ENCODE measurements at places on chromosomes 12 and 14.

- no peak for DNase-seq
These were observed 9.2 kb downstream of the RAB21 start for GRCh38 chr12:71763677-71764379.

GRCh38 chr12:121252712-121253345 is 42.9 kb downstream of the P2RX4 start:
- DNase-seq: no peak

GRCh38 chr12:46391630-46392029 is 19.1 kb upstream of the SLC38A2 start:
- DNase-seq: no peak

DNA sequence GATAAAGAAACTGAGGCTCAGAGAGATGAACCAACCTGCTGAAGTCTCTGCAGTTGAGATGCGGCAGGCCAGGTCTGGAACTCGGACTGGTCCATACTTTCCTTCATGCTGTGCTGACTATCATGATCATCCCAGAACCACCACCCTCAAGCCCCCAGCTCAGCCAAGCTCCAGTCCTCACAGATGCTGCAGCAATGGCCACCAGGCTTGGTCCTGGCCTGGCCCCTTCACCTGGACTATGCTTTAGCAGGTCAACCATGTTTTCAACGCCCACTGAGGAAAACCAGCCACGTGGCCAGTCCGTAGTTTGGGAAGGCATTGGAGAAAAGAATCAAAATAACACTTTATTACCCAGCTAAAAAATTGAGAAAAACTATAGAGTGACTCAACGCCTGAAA is 1.4 kb downstream of the GPR68 start:
- DNase-seq: no peak

DNA sequence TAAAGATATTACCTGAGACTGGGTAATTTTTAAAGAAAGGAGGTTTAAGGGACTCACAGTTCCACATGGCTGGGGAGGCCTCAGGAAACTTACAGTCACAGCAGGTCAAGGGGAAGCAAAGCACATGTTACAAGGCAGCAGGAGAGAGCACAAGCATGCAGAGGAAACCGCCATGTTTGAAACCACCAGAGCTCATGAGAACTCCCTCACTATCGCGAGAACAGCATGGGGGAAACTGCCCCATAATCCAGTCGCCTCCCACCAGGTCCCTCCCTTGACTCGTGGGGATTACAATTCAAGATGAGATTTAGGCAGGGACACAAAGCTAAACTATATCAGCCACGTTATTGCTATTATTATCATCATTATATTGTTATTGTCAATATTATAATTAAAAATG is 138.7 kb downstream of the RIMBP2 start:
- DNase-seq: no peak

DNA sequence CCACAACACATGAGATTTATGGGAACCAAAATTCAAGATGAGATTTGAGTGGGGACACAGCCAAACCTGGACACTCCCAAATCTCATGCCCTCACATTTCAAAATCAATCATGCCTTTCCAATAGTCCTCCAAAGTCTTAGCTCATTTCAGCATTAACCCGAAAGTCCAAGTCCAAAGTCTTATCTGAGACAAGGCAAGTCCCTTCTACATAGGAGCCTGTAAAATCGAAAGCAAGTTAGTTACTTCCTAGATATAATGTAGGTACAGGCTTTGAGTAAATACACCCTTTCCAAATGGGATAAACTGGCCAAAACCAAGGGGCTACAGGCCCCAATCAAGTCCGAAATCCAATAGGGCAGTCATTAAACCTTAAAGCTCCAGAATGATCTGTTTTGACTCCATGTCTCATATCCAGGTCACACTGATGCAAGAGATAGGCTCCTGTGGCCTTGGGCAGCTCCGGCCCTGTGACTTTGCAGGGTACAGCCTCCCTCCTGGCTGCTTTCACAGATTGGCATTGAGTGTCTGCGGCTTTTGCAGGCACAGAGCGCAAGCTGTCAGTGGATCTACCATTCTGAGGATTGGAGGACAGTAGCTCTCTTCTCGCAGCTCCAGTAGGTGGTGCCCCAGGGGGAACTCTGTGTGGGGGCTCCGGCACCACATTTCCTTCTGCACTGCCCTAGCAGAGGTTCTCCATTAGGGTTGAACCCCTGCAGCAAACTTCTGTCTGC is 60.1 kb downstream of the LRIG3 start:
- DNase-seq: no peak

DNA sequence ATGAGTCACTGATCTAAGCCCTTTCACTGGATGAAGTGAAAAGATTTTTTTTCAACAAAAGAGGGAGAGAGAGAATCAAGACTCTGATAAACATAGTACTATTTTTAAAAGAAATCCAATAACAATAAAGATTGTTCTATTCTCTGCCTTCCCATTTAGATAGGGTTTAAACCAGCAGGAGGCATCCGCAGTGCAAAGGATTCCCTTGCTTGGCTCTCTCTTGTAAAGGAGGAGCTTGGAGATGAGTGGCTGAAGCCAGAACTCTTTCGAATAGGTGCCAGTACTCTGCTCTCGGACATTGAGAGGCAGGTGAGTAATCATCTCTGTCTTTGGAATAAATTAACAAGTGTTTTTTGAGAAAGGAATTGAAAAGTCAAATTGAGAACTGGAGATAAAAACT is 124.9 kb downstream of the DERA start:
- DNase-seq: no peak

- no peak for DNase-seq
These were observed 1541.7 kb upstream of the FLRT2 start for GRCh38 chr14:83988275-83988674.

DNA sequence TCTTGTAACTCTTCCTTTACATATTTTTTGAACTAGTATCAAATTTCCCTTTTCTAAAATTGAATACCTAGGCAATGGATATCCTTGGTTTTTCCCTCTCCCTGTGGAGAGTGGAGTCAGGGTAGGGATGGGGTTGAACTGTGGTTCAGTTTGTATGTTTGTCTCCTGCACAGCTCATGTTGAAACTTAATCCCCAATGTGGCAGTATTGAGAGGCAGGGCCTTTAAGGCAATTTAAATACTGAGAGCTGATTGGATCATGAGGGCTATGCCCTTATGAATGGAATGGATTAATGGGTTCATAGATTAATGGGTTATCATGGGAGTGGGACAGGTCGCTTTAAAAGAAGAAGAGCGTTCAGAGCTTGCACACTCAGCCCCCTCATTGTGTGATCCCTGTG is 127.2 kb upstream of the RGS6 start:
- no peak for DNase-seq

GRCh38 chr12:63895841-63896240 is 51.3 kb downstream of the SRGAP1 start:
- DNase-seq: no peak

DNA sequence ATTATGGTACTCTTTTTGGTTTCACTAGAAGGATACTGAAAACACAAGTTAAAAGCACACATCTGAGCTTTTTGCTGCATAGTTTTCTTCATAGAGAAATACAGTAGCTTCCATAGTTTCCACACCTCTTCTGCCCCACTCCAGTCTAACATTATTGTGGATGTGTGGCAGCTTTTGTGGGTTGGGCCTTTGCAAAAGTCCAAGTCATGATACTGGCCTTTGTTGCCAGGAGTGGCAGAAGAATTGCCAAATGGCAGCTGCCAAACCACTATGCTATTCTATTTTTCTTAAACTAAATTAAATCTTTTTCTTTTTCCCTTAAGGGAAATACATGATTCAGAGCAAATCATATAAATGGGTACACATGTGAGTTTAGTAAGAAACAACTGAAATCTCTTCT is 114.8 kb downstream of the PLEKHA5 start:
- DNase-seq: no peak

DNA sequence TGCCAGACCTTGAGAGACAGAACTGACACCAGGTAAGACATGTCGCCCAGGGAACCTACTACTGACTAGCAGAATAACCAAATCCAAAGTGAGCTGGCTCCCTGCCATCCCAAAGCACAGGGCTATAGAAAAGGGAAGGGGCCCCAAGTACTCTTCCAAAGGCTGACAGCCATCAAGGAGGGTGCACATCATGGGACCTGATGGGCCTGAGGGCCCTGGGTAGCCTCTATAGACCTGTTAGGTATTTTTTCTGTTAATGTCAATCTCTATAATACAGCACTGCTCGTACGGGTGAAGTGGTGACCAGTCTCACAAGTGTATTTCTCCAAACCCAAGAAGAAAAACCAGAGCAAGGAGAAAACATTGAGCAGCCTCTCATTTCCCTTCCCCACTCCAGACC is 171.6 kb downstream of the ITPR2 start:
- DNase-seq: no peak

GRCh38 chr12:127515941-127516340 is 751.0 kb upstream of the TMEM132C start:
- DNase-seq: no peak

DNA sequence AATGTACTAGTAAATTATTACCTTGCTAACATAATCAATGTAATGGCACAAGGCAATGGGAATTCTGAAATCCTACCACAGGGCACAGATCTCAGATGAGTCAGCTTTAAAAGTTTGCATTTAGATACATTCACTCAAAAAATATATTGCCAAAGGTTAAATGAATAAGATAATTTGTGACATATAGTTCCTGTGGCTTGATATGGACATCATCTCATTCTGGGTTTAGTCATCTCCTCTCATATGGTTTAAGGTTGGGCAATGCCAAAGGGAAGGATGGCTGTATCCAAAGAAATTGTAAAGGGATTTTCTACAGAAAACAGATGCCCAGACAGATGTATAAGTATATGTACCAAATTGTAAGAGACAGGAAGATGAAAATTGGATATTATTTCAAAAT is 1065.0 kb downstream of the LRFN5 start:
- DNase-seq: no peak

- DNase-seq: no peak
These were observed 462 bp downstream of the KNTC1 start for GRCh38 chr12:122527478-122527944.

DNA sequence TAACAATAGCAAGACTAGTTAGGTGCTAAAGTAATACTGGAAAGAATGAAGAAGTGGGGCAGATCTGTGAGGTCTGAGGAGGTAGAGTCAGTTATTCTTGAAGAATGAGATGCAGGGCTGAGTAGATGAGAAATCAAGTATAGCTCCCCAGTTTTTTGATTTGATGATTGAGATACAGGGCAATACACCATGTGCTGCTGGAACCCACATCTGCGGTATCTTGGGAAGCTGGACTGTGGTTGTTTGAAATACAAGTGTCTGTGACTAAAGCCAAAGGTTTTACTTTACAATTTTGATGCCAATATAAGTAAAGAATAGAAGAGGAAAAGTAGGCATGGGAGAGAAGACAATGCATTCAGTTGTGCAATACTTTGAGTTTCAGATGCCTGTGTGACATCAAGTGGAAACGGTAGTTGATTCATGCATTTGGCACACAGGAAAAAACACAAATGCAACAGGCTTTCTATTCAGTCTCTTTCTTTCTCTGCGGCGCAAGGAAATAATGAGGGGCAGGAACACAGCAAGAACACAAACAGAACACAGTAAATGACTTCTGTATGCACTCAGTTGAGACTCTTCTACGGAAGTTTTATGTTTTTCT is 190.2 kb upstream of the SLC38A2 start:
- no peak for DNase-seq

GRCh38 chr12:86230516-86231146 is 25.6 kb downstream of the MGAT4C start:
- DNase-seq: no peak

- no peak for DNase-seq
These were observed 40.9 kb downstream of the TSHR start for GRCh38 chr14:80996049-80996901.

DNA sequence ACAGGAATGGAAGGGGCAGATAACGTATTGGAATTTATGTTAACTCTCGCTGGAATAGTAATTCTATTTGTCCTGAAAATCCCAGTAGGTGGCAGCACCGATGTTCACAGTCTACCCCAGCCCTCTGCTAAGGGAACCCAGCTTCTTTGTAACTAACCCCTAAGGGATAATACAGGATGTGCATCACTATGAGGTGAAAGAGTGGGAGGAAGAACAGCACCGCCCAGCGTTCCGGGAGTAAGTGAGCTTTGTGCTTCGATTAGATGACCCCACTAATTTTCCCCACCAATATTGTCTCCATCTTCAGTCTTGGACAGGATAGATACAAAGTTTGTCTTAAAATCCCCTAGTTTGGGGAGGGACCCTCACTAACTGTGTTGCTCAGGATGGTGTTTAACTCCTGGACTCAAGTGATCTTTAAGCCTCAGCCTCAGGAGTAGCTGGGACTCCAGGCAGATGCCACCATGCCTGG is 2.7 kb downstream of the SLC2A3 start:
- no peak for DNase-seq

GRCh38 chr12:70196811-70197281 is 46.4 kb upstream of the CNOT2 start:
- no peak for DNase-seq

DNA sequence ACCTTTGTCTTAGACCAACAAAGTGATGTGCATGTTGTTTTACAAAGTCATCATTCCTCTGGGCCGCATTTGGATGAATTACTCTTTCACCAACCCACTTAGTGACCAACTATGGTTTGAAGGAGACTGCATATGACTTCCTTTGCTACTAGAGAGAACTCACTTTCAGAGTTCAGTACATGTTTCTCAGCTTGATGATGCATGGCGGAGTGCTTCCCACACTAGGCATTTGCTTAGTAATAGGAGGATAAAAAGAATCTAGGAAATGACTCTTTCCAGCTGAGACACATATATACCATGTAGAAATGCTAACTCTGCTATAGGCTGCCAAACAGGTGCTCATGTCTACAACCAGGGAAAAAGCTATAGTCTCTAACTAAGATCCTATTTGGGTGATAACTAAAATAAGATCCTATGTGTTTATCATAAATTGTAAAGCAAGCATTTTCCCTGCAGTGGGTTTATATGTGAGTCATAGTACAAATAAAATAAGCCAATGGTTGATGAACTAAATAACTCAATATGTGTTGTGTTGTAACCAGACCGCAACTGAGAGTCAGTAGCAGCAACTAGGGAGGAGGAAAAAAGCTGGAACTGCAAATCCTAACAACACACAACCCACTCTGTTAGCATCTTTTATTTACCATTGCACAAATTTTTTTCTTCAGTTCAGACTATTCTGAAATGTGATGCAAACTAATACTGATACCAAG is 87.2 kb downstream of the TSPAN8 start:
- no peak for DNase-seq

GRCh38 chr14:77264466-77265186 is 6.4 kb downstream of the NGB start:
- no peak for DNase-seq

- DNase-seq: no peak
These were observed 277.5 kb upstream of the TBX3 start for GRCh38 chr12:114961491-114961890.

GRCh38 chr12:6068227-6068626 is 56.2 kb downstream of the VWF start:
- no peak for DNase-seq

All from stimulated activated CD8-positive, alpha-beta memory T cell treated with anti-CD3 and anti-CD28 coated beads, Interleukin-4, amount 100 ng/mL, for 1 hour (primary cell).